ENCODE measurements at places on chromosomes 3 and 15.
A peak's percentile ranks its signal among the peaks of the same experiment; 100 is the strongest.

DNA sequence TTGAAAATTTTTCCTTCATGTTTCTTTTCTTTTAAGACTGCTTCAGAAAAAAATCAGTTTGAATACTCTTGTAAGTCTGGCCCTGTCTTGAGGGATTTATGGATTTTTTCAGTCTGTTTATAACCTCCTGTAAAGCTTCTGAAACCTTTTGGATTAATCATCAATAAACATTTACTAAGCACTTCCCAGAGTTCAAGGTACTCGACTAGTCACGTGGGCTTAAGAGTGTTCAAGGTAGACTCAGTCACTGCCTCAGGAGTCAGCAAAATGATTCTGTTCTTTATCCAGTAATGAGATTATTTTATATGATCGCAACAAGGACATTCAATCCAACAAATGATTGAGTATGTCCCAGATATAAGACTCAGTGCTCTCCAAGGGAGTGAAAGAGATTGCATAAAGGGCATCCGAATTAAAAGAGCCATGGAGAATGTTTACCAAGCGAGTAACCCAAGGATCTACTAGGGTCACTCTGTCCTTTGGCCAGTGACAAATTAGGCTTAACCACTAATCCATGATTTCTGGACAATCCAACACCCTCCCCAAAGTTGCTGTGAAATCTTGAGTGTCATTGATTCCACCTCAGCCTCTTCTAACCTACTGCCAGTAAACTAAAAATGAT is 726.6 kb upstream of the NAALADL2 start:
- DNase-seq, result no peak

- no peak for DNase-seq
Measured at GRCh38 chr15:44009038-44009437, 182.2 kb downstream of the WDR76 start.

GRCh38 chr3:167653760-167654159 is at the start of gene WDR49:
WDR49 (minus strand) TSS chr3:167653942; CDS start chr3:167653425, 517 bp downstream.
- no peak for DNase-seq

GRCh38 chr15:92595506-92596381 is 59.8 kb downstream of the FAM174B start:
- DNase-seq, result no peak

GRCh38 chr15:28005004-28005527 is 94.0 kb downstream of the OCA2 start:
- no peak for DNase-seq

GRCh38 chr3:183823963-183824362 is 1.4 kb downstream of the MAP6D1 start:
- peak; percentile 19 for DNase-seq

DNA sequence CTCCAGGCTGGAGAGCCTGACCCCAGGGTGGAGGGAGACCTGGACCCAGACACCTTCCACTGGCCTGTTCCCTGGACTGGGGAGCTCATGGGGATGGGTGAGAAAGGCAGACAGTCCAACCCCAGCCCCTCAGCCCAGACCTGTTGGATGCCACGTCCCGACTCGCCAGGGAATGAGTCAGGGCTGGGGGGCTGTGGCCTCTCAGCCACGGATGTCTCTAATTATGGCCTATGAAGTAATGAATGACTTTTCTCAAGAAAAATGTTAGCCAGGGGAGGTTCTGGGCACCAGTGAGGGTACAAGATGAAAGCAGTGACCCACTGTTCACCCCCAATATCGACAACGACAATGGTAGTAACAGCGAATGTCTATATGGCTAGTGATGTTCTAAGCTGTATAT is 107.0 kb upstream of the RPL32 start:
- DNase-seq, result no peak

DNA sequence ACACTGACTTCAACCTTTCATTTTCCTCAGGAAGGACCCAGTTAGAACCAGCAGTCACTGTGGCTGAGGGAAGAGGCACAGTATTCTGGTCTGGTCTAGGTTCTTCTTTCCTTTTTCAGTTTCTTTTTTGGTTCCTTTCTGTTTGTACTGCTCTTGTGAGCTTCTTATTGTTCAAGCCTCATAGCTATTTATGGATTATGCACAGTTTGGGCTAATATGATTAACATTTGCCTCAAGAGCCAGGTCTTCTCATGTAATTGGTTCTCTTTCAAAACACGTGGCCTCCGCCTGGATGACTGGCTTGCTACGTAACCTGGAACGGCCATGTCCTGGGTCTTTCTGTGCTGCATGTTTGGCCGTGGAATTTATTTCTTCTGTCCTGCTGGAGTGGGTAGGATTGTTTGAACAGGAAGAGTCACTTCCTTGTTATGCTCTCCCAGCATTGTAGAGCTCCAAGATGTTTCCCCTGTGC is 43.3 kb downstream of the RBMS3 start:
- no peak for DNase-seq

GRCh38 chr15:69647142-69647513 is 194.5 kb downstream of the RPLP1 start:
- no peak for DNase-seq

DNA sequence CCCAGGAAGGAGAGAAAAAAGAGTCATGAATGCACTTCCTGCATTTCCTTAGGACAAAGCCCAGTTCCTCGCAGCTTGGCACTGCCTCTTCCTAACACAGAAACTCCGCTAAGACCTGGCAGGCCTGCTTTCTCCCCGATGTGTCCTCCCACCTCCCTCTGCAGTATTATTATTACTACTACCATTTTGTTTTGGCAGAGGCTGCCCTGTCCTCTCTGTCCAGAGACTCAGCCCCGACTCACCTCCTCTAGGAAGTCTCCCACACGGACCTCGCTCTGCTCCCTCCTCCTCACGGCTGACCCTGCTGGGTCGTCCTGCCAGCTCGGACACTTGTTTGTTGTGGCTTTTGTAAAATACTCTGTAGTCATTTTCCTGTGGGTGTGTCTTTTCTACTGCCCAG is 107.2 kb upstream of the HACD2 start:
- no peak for DNase-seq

- no peak for DNase-seq
Measured at GRCh38 chr3:112302881-112303763, 9.1 kb upstream of the SLC9C1 start.

Measured in NCI-H748 treated with DMSO at 0.1 percent for 48 hours (cell line).